ENCODE measurements at places on chromosomes 13 and 19.

GRCh38 chr19:1251330-1252220, 3.2 kb downstream of the MIDN start:
- DNase-seq: no peak

GRCh38 chr19:40625406-40626120, 24.4 kb downstream of the LTBP4 start:
- no peak for DNase-seq

GRCh38 chr13:45696610-45697226, 5.4 kb upstream of the CBY2 start:
- DNase-seq: no peak

GRCh38 chr19:3672993-3673392, 27.3 kb downstream of the PIP5K1C start:
- no peak for DNase-seq

DNA sequence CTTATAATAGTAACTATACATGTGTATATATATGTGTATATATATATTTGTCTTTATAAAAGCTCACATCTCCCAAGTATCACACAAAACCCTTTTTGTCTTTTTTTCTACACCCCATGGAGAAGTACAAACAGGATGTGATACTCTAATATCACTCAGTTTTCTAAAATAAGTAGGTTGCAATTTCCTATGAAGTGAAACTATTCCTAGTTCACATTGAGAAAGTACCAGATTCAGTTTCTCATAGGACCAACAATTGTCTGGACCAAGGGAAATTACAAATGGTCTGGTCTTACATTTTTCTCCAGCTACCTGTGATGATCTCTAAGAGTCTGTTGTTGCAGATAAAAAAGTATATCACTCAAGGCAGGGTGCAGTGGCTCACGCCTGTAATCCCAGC, 17.9 kb upstream of the LILRB1 start:
- no peak for DNase-seq

- DNase-seq: no peak
These were observed 24.5 kb upstream of the SOX1 start for GRCh38 chr13:112042496-112042895.

- no peak for DNase-seq
These were observed 2541.1 kb downstream of the PCDH9 start for GRCh38 chr13:64688893-64689677.

DNA sequence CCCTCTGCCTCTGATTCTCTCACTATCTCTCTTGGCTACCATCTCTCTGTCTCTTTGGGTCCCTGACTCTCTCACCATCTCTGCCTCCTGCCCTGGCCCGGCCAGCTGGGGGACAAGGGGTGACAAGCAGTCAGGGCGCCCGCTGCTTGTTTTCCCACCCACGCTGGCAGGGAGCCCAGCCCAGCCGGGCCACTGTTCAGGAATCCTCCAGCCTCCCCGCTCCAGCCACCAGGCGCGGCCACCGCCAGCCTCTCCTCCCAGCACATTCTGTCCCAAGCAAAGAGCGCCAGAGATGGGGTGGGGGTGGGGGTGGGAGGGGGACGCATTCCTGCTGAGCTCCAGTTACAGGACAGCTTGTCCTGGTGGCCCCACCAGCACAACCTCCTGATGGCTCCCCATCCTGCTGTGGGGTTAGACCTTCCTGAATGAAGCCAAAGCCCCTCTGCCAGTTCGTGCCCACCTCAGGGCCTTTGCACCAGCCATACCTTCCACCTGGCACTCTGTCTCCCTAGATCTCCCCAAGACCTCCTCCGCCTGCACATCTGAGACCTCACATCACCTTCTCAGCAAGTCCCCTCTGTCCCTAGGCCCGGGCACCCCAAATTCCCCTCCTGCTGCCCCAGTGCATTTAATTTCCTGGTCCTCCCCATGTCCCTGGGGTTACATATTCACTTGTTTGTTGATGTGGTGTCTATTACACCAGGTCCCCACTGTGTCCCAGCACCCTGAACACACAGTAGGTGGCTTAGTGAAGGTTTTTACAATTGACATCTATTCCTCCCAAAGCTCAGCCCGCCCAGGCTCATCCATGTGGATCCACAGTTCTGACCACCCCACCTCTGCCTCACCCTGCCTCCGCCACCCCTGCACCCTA, 12.5 kb downstream of the ARRDC2 start:
- DNase-seq: no peak

DNA sequence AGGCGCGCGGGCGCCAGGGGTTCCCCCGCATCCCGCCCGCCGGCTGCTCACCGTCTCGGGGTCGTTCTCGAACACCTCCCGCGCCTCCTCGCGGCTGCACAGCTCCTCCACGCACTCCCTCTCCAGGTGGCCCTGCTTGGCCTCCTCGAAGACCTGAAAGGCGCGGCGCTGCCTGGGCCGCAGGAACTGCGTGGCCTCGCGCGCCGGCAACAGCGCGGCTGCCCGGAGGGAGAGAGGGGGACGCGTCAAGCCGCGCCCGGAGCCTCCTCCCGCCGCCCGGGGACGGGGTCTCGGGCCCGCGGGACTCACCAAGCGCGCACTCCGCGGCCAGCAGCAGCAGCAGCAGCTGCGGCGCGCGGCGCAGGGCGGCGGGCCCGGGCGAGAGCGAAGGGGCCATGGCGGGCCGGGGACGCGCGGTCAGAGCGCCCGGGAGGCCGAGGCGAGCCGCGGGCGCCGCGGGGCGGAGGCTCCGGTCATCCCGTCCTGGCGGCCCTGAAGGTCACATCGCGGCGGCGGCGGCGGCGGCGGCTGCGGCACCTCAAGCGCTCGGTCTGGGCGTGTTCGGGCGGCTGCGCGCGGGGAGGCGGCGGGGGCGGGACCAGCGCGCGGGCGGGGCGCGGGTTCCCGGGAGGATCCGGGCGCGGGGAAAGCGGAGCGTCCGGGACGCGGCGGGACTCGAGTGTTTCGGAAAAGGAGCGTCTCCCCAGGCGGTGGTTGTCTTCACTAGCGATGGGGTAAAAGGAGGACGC, at the start of gene GAS6:
GAS6 (minus strand) TSS at position 553 of the 749 bp plus-strand sequence; CDS start at position 397, 156 bp downstream.
- peak; percentile 70 for DNase-seq

DNA sequence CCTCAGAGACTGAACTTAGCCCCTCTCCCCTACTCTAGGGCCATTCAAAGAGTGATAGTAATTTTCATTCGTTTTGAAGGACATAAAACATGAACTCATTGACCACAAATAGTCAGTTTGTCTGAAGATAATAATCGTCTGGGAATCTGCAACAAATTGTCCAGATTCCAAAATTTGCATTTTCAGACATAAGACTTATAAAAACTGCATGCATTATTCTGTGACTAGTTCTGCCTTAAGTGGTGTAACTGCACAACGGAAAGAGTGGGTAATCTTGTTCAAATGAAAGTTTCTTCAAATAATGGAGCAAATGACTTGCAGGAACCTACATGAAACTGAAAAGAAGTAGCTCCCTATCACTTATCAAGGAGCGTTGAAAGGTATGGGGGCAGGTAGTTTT, 8.4 kb downstream of the CSNK1A1L start:
- DNase-seq: no peak

DNA sequence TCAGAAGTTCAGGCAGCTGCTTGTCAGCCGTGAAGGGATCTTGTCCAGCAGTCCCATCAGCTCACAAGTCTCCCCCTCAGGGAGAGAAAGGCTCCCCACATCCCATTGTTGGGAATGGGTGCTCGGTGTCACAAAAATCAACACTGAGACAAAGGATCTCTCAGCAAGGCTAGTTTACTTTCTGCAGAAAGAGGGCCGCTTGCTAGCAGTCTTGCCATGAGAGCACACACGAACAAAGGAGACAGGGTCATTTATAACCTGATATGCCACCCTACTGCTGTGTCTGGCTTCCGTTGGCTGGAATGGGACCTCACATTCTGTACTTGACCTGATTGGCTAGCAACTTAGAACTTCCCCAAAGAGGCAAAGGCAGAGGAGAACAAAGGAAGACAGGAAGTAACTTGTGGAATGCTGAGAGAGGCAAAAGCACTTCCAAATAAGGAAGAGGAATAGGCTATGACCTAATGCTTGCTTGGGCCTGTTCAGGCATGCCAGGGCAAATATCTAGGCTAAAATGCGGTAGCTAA, 8.7 kb upstream of the IGFL3 start:
- DNase-seq: no peak

DNA sequence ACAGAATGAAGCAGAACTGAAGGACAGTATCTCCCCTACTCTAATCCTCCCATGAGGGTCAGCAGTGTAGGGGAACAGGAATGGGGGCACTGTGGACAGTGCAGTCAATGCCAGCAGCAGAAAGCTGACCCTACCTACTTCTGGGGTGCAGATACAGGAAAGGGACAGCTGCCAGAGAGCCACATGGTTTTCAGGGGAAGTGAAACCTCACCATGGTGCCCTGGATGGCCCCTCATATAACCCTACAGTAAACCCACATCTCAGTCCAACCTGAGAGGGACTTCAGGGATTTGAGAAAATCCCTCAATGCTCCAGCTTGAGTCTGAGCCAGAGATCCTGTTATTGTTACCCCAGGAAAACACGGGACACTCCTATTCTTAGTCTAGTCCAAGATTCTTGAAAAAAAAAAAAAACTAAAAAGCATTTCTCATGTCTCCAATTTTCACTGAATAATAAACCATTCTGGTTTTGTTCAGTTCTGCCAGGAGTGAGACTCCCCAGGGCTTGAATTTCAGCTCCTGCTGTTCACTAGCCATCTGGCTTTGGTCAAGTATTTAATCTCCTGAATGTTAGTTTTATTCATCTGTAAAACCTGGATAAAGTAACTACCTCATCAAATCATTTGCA, 511.6 kb upstream of the ARGLU1 start:
- no peak for DNase-seq

- DNase-seq: no peak
These were observed 22.8 kb downstream of the ATP11A start for GRCh38 chr13:112712451-112713207.

DNA sequence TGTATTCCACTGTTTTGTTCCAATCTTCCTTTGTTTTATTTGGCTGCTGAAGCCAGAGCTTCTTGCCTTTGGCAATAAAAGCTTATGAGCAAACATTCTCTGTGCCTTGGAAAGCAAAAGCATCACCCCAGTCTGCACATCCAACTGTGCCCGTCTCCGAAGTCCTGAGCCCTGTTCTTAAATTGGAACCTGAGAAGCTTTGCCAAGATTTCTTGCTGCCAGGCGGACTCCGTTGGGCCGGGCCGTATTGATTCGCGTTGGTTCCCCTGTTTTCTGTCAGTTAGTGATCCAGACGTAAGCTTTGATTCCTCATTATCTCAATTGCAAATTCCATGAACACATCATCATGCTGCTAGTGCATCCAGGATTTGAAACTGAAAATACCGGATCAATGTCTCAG, 793.0 kb downstream of the OLFM4 start:
- DNase-seq: peak; percentile 10

GRCh38 chr19:1467490-1468273, 11.3 kb downstream of the C19orf25 start:
- DNase-seq: peak; percentile 56

GRCh38 chr13:77423296-77423695, 96.4 kb upstream of the MYCBP2 start:
- DNase-seq: no peak

DNA sequence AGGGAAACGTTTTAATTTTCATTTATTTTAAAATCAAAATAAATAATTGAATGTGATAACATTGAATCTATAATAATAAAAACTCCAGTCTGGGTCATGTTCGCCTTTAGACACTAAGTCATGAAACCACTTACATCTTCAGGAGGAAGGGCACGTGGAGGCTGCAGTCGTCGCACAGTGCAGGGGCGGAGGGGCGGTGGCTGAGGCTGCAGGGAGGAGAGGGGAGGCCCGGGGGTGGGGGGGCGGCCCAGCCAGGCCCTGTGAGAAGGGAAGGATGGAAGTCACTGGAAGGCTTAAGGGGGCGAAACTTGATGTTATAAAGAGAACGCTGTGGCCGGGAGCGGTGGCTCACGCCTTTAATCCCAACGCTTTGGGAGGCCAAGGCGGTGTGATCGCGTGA, 14.9 kb upstream of the LATS2 start:
- DNase-seq: no peak

DNA sequence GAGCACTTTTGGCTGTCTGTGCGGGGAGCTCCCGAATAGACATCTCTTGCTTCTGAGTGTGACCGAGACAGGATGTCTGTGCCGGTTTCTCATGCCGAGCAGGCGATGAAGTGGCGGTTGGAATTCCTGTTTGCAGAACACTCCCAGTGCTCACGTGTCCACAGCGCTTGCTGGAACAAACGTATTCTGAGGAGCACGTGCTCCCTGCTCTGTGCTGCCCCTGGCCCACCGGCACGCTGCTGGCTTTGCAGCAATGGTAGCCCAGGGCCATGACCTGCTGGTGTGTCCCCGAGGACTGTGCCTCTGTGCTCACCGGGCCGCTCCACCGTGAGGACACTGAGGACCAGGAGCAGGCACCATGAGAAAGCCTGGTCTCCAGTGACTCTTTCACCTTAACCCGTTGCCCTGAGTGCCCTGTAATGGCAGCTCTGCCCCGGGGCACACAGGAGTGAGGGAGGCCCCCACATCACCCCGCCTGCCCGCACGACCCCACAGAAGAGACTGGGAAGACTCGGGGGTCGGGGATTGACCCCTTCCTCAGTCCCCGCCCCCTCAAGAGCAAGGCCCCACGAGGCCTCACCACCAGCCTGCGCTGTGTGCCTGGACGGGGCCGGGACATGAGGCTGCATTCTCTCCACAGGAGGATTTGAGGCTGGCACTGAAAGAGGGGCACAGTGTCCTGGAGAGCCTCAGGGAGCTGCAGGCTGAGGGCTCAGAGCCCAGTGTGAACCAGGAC, 40.0 kb upstream of the F7 start:
- no peak for DNase-seq

- no peak for DNase-seq
These were observed 286.1 kb downstream of the SPRY2 start for GRCh38 chr13:80054806-80055205.

- DNase-seq: no peak
These were observed 99.6 kb upstream of the OBI1 start for GRCh38 chr13:78758549-78758948.

DNA sequence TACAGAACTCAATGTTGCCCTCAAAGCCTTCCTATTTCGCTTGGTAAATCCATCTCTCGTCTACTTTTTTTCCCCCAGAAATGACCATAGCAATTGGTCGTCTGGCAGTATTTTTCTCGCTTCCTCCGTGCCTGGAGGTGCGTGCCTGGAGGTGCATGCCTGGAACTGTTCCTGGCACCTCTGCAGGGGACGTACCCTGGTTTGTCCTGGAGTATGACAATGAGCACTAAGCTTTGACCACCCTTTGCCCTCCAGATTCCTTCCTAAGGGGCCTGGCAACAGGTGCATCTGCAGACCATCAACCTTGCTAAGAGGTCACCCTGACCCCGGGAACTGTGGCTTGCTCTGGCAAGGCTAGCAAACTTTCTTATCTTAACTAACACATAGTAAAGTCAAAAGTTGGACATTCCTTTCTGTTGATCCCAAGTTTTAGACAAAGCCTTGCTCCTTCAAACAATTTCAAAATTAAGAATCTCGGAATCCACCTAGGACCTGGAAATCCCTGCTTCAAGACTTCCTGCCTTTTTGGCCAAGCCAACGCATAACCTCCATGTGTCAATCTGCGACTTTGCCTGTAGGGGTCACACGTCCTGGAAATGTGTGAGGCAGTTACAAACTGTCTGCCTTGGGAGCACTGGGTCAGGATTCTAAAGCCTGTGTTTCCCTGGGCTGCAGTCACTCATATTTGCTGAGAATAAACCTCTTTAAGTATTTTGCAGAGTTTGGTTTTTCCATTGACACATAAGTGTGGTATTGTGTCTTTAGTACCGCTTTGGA, 28.8 kb upstream of the TUBGCP3 start:
- DNase-seq: peak; percentile 35

Measured in glutamatergic neuron (in vitro differentiated cells).